Kidney (tissue), 22 donors: ENCODE measurements at places on chromosomes 4 and X. TPM values are rescaled to one million over a fixed set of nuclear protein-coding genes. Genes with fewer than 3 reads are reported as not detected.

The FMR1NB gene
- not detected for total RNA-seq

The ALPK1 gene
- total RNA-seq = 33.5 TPM

The GPR143 gene
- 8.2 TPM for total RNA-seq

The DUSP21 gene
- not detected for total RNA-seq

The SPATA18 gene
- 11.6 TPM for total RNA-seq

The ENPEP gene
- total RNA-seq = 39.9 TPM

The UGT2A1 gene
- total RNA-seq = not detected

The FDCSP gene
- 0.50 TPM for total RNA-seq

The NIPAL1 gene
- total RNA-seq = 6.9 TPM

DNA sequence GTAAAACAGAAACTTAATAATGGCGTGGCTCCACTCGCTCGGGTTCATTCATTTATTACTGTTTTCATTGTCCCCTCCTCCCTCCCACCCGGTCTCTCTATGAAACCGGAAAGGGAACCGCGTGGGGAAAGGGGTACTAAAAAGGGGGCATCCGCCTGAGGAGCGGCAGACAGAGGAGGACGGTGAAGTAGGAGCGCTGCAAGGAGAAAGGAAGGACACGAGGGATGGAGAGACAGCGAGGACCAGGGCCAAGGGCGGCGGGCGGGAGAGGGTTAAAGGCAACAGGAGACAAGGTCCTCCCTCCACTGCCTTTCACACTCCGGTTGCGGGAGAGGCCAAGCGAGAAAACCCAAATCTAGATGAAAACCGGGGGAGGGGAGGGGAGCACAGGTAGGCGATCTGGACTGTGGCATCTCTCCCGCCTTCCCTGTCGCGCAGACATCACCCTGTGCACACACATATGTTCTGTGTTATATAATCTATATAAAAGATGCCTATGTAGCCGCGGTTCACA, 829 bp downstream of the ELOVL6 start:
- no peaks in the 10 kb centered on the region for H3K27me3 ChIP-seq
- H3K4me3 ChIP-seq = peak overlapping the region; percentile 92
- DNase-seq = peak; percentile 83
- peaks cover 10% of the 10 kb centered on the region for H3K4me1 ChIP-seq
- H3K36me3 ChIP-seq = no peaks in the 10 kb centered on the region
- H3K27ac ChIP-seq = peak overlapping the region; percentile 83

- no peak for DNase-seq
- H3K27me3 ChIP-seq = no peaks in the 10 kb centered on the region
- H3K27ac ChIP-seq = peak overlapping the region; percentile 90
- no peak overlapping the region for H3K4me3 ChIP-seq
Observed at GRCh38 chrX:65706041-65706828, 38.8 kb downstream of the MSN start.

DNA sequence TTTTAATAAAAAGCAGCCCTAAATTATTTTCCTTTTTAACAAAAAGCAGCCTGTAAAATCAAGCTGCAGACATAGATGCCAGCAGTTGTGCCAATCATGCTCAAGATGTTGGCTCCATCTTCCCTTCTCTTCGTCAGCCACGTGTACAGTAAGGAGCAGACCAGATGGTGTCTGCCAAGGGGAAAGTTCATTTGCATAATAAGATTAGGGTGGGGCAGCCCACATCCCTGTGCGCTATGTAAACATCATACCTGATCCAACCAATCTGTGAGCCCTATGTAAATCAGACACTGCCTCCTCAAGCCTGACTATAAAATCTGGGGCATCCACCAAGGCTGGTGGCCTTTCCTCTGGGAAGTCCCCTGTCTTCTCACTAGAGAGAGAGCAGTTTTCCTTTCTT, 23.1 kb upstream of the C1GALT1C1 start:
- no peak overlapping the region for H3K4me3 ChIP-seq
- no peaks in the 10 kb centered on the region for H3K4me1 ChIP-seq
- no peak for DNase-seq
- no peak overlapping the region for H3K27ac ChIP-seq
- no peaks in the 10 kb centered on the region for H3K27me3 ChIP-seq

DNA sequence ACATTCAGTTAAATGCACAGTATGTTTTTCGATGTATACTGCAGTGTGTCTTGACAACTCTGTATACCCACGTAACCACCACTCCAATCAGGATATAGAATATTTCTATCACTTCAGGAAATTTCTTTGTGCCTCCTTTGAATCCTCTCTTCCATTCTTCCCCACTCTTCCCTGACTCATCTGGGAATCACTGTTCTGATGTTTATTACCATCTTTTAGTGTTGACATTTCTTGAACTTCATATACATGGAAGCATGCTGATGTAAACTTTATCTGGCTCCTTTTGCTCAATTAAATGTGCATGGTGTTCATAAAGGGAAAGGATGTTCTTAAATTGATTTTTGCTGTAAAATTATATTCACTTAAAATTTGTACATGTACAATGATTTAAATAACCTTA, 319.9 kb downstream of the PCDH7 start:
- no peaks in the 10 kb centered on the region for H3K4me1 ChIP-seq
- H3K36me3 ChIP-seq = no peaks in the 10 kb centered on the region
- H3K27ac ChIP-seq = no peak overlapping the region
- H3K4me3 ChIP-seq = no peak overlapping the region
- no peaks in the 10 kb centered on the region for H3K27me3 ChIP-seq

- no peaks in the 10 kb centered on the region for H3K36me3 ChIP-seq
- no peaks in the 10 kb centered on the region for H3K27me3 ChIP-seq
- DNase-seq = no peak
- H3K4me3 ChIP-seq = no peak overlapping the region
- no peaks in the 10 kb centered on the region for H3K4me1 ChIP-seq
Observed at GRCh38 chr4:87844452-87844851, 11.7 kb downstream of the MEPE start.

- no peaks in the 10 kb centered on the region for H3K27me3 ChIP-seq
- no peak overlapping the region for H3K27ac ChIP-seq
- DNase-seq = no peak
- H3K36me3 ChIP-seq = no peaks in the 10 kb centered on the region
- no peak overlapping the region for H3K4me3 ChIP-seq
- no peaks in the 10 kb centered on the region for H3K4me1 ChIP-seq
Observed at GRCh38 chr4:41430792-41431191, 107.2 kb upstream of the LIMCH1 start.

GRCh38 chr4:17195461-17196275, 297.2 kb upstream of the LDB2 start:
- no peak overlapping the region for H3K4me3 ChIP-seq
- no peak overlapping the region for H3K27ac ChIP-seq
- H3K36me3 ChIP-seq = no peaks in the 10 kb centered on the region
- H3K27me3 ChIP-seq = no peaks in the 10 kb centered on the region
- no peaks in the 10 kb centered on the region for H3K4me1 ChIP-seq
- DNase-seq = no peak

- no peak for DNase-seq
- H3K36me3 ChIP-seq = no peaks in the 10 kb centered on the region
- H3K4me1 ChIP-seq = no peaks in the 10 kb centered on the region
- no peaks in the 10 kb centered on the region for H3K27me3 ChIP-seq
- no peak overlapping the region for H3K4me3 ChIP-seq
- no peak overlapping the region for H3K27ac ChIP-seq
Observed at GRCh38 chr4:85028910-85029309, 62.4 kb upstream of the WDFY3 start.

DNA sequence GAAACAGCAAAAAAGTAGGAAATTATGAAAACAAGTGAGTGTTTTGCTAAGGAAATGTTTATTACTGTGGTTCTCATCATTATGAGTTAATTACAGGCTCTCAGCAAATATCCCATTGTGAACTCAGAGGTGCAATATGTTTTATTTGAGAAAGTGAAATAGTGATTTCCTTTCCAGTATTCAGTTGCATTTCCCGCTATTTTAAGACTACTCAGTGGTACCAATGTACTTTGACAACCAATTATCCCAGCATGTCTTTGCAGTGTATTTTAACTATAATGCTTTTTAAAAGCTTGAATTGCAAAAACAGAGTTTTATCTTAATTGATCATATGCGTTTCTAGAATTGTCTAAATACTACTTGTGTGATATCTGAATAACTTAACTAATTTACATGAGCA, 383.8 kb upstream of the TENM3 start:
- DNase-seq = no peak
- H3K4me1 ChIP-seq = no peaks in the 10 kb centered on the region
- H3K27ac ChIP-seq = no peak overlapping the region
- H3K27me3 ChIP-seq = no peaks in the 10 kb centered on the region
- H3K36me3 ChIP-seq = no peaks in the 10 kb centered on the region

DNA sequence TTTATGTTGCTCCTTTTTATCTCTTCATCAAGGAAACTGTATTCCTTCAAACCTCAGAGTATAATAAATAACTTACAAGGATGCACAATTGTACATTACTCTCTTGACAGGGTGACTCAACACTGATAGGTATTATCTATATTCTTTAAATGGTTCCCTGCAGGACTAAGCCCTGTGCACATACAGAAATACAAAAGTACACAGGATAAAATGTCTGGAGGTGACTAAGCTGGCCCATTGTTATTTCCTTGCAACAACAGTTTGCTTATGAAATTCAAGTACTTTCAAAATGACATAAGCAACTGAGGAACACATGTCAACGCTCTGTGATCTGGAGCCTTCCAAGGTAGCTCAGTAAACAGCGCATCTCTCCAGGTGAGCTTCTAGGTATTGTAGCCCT, 83.8 kb upstream of the RPL34 start:
- no peaks in the 10 kb centered on the region for H3K36me3 ChIP-seq
- DNase-seq = no peak
- no peak overlapping the region for H3K27ac ChIP-seq
- H3K4me1 ChIP-seq = no peaks in the 10 kb centered on the region
- H3K4me3 ChIP-seq = no peak overlapping the region

DNA sequence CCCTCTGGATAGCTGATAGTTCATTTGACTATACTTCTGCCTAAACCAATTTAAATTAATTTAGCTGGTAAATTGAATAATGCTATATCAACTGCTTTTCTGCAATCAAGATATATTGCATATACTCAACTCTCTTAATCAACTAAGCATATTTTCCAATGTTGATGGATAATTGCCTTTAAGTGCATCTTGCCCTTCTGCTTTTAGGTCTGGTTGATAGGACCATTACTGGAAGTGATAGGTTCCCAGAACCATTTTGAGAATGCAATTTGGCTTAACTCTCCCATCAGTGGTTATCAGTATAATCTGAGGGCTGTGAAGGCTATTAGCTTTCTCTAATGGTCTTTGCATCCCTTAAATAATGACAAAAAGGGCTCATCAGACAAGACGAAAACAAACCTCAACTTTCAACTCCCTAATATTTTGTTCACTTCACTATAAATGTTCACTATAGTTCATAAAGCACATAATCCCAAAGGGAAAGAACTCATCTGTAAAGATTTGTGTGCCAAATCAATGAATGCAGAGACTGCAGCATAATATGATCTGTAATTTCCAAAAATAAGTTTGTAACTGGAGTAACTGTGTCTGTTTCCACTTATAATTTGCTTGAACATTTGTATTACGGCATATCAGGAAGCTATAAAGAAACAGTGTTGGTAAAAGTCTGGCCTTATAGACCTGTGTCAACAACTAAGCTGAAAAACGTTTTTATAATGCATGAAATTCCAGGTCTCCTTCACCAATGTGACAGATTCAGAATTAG, 273.6 kb downstream of the FBXO8 start:
- no peaks in the 10 kb centered on the region for H3K4me1 ChIP-seq
- no peak overlapping the region for H3K4me3 ChIP-seq
- no peaks in the 10 kb centered on the region for H3K27me3 ChIP-seq
- H3K36me3 ChIP-seq = no peaks in the 10 kb centered on the region
- no peak for DNase-seq
- H3K27ac ChIP-seq = no peak overlapping the region

GRCh38 chr4:151314479-151314878, 10.9 kb downstream of the SH3D19 start:
- H3K4me3 ChIP-seq = no peak overlapping the region
- H3K4me1 ChIP-seq = peaks cover 17% of the 10 kb centered on the region
- H3K36me3 ChIP-seq = no peaks in the 10 kb centered on the region
- no peaks in the 10 kb centered on the region for H3K27me3 ChIP-seq
- peak overlapping the region; percentile 86 for H3K27ac ChIP-seq

GRCh38 chr4:38995660-38996005, 36.6 kb downstream of the TMEM156 start:
- H3K4me1 ChIP-seq = no peaks in the 10 kb centered on the region
- no peaks in the 10 kb centered on the region for H3K27me3 ChIP-seq
- H3K27ac ChIP-seq = no peak overlapping the region
- H3K36me3 ChIP-seq = no peaks in the 10 kb centered on the region
- DNase-seq = no peak

DNA sequence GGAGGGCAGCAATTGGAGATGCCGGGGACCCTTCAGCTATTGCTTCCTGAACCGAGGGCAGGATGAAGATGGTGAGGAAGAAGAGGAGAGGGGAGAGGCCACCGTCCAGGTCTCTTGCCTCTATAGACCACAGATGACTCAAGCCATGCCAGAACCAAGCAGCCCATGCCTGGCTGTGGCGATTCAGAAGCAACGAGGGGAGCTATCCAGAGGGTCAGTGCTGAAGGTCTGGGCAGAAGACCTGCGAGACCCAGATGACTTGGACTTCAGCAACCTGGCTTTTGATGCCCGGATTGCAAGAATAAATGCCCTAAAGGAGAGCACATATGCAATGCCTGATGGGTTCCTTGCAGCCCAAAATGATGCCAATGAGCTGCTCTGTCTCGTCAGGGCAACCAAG, 70.2 kb upstream of the PRPS2 start:
- no peak overlapping the region for H3K27ac ChIP-seq
- H3K36me3 ChIP-seq = no peaks in the 10 kb centered on the region
- H3K4me3 ChIP-seq = no peak overlapping the region
- no peak for DNase-seq

DNA sequence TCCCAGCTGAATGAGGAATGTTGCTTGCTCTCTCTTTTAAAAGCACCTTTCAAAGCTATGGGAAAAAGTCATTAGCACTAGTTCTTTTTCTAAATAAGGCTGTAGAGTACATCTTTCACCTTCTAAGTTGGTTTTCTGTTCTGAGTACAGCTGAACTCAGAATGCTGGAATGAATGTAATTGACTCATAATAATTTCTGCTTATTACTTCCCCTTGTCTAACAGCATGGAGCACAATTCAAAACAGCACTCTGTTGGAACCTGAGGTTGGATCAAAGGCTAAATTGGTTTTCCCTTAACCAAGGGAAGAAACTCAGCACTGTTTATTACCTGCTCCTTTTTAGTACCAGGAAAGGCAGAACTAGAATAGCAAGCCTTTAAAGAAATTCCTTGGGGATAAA, 33.5 kb upstream of the CYP2U1 start:
- H3K27ac ChIP-seq = no peak overlapping the region
- no peak for DNase-seq
- no peaks in the 10 kb centered on the region for H3K27me3 ChIP-seq
- H3K4me3 ChIP-seq = no peak overlapping the region
- H3K4me1 ChIP-seq = no peaks in the 10 kb centered on the region

- DNase-seq = no peak
- H3K27ac ChIP-seq = no peak overlapping the region
- no peaks in the 10 kb centered on the region for H3K4me1 ChIP-seq
- no peaks in the 10 kb centered on the region for H3K27me3 ChIP-seq
Observed at GRCh38 chr4:174437324-174437723, 85.0 kb downstream of the HPGD start.

- H3K27ac ChIP-seq = no peak overlapping the region
- no peaks in the 10 kb centered on the region for H3K36me3 ChIP-seq
- no peak for DNase-seq
- H3K4me1 ChIP-seq = no peaks in the 10 kb centered on the region
- H3K27me3 ChIP-seq = peaks cover 2% of the 10 kb centered on the region
Observed at GRCh38 chrX:19753368-19753767, 134.0 kb downstream of the SH3KBP1 start.
